HAP-1 (cell line): ENCODE measurements at places on chromosomes 4 and X.

DNA sequence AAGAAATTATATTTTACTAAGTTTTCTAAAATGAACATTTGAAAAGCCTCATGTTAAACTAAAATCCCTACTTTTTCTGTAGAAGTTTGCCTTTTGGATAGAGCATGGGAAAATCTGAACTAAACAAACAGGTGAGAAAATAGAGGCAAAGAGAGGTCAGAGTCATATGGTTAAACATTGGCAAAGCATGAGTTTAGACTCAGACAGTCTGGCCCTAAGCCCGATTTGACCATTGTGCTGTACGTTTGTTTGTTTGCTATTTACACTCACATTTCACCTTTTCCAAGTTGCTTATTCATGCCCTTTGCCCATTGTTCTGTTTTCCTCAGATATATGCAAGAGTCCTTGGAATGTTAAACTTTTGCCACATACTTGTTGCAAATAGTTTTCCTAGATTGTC lies 85.4 kb downstream of the TIGD2 start:
- no peak for DNase-seq

DNA sequence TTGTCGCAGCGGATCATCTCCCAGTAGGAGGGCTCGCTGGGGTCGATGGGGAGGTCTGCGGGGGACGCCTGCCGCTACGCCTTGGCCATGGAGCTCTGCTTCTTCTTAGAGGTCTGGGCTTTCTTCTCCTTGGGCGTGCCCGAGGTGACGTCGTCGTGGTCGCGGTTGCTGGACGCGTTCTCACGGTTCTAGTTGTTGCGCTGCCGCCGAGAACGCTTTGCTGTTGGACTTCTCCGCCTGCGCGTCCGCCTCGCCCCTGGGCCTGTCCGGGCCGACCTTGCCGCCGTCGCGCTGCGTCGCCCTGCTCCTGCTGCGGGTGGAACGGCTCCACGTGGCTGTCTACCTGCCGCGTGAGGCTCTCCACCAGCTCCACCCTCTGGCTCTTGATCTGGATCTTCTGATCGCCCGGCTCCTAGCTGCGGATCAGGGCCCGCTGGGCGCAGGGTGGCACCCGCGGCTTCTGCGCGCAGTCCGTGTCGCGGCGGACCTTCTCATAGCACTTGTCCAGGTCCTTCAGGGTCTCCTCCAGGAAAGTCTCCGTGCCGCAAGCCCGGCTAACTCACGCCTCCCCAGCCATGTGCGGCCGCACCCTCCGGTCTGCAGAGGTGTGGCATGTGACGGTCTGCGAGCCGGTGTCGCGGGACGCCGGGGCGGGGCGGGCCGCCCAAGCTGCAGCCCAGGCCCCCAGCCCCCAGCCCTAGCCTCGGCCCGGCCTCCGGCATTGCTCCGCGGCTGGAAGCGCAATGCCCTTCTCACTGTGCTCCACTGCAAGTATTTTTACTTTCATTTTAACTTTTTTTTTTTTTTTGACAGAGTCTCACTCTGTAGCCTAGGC lies 40.5 kb upstream of the OGT start:
- no peak for DNase-seq

DNA sequence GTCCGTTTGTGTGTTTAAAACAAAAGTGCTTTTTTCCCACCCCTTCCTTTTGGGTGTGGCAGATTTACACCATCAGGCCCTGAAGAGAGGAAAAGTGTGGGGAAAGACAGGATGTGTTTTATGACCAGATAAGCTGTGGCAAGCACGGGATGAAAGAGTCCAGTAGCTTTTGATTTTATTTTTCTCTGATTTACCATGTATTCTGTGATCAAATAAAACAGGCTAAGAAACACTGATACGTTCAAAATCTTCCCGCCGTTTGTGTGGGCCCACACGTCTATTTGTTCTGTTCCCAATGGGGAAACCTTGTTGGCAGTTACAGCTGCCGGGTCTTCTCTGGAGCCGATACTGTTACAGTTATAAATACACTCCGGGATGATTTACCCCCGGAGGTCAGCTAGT lies 10.8 kb downstream of the LRP2BP start:
- DNase-seq = peak; percentile 15

DNA sequence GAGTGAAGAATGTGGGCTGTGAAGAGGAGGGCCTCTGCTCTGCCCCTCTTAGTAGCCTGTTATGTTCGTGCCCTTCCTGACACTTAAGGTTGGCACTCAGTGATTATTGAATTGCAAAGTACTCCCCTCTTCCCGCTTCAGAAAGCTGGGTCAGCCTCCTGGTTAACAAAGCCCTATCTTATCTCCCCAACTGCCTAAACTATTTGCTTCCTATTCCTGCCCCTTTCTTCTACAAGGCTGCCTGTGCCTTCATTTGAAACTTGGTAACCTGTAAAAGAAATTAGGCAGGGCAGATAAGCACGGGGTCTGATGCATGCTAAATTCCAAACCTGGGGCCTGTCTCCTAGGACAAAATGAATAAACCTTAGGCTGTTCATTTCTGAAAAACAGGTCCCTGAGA lies 23.1 kb upstream of the TMEM150C start:
- no peak for DNase-seq

DNA sequence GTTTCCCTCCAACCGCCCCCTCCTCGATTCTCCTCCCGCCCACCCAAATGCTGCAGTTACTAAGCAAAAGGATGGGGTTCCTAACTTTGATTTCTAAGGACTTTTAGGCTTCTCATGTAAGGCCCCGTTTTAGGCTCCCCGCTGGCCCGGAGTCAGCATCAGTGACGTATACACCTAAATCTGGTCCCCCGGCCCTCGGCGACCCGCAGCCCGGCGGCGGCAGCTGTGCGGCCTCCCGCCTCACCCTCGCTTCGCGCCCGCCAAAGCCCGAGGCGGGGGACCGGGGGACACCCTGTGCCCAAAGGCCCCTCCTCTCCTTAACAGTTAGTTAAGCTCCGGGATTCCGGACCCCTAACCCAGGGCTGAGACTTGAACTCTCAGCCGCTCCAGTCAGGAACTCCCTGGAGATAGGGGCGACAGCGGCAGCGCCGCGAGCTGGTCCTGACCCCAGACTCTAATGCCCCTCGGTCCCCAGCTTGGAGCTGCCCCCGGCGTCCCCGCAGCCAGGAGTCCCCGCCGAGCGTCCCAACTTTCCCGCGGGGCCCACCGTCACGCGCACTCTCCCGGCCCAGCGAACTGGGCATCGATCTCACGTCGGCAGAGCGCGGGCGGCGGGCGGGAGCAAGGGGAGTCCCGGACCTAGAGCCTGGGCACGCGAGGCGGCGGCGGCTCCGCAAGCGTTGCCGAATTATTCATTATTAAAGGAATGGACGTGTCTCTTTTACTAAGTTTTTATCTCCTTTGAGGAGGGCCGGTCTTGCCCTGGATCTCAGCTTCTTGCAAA lies 1.5 kb upstream of the NR3C2 start:
- no peak for DNase-seq

- no peak for DNase-seq
Measured at GRCh38 chrX:110276778-110277177, 41.1 kb downstream of the AMMECR1 start.

GRCh38 chr4:54999003-54999402 lies 126.4 kb downstream of the KDR start:
- DNase-seq = no peak

- no peak for DNase-seq
Measured at GRCh38 chr4:95000076-95000648, 242.4 kb downstream of the BMPR1B start.
